ENCODE measurements at places on chromosomes 5 and 9.

- no peak for DNase-seq
These were observed 39.2 kb downstream of the YIPF5 start for GRCh38 chr5:144131261-144131660.

GRCh38 chr5:104344809-104345208 is 782.2 kb upstream of the NUDT12 start:
- no peak for DNase-seq

GRCh38 chr5:163544836-163545235 is 39.4 kb downstream of the MAT2B start:
- DNase-seq, result no peak

- no peak for DNase-seq
These were observed 14.1 kb downstream of the SH3TC2 start for GRCh38 chr5:149048811-149049210.

DNA sequence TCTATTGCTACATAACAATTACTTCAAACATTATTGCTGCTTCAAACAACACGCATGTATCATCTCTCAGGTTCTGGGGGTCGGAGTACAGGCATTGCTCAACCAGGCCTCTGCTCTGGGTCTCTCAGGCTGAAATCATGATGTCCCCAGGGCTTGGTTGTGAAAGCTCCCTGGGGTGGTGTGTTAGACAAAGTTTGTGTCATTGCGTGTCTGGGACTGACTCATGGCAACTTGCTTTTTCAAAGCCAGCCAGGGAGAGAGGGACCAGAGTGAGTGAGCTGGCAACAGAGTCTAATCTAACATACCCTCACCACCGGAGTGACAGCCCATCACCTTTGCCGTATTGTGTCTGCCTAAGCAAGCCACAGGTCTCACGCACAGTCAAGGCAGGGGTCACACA is 259.2 kb upstream of the NFIL3 start:
- no peak for DNase-seq

DNA sequence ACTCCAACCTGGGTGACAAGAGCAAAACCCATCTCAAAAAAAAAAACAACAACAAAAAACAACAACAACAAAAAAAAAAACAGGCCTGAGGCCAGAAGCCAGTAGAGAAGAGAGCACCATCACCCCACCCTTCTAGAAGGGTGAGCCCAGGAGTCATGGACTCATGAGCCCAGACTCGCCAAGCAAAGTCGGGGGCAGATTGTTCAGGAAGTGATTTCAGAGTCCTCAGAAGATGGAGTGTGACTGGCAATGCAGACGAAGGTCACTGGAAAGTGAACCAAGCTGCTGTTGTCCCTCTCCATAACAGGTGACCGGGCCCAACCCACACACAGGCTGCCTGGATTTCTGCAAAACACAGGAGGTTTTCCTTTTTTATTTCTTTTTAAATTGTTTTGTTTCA is 9.0 kb upstream of the WDR38 start:
- DNase-seq, result no peak

DNA sequence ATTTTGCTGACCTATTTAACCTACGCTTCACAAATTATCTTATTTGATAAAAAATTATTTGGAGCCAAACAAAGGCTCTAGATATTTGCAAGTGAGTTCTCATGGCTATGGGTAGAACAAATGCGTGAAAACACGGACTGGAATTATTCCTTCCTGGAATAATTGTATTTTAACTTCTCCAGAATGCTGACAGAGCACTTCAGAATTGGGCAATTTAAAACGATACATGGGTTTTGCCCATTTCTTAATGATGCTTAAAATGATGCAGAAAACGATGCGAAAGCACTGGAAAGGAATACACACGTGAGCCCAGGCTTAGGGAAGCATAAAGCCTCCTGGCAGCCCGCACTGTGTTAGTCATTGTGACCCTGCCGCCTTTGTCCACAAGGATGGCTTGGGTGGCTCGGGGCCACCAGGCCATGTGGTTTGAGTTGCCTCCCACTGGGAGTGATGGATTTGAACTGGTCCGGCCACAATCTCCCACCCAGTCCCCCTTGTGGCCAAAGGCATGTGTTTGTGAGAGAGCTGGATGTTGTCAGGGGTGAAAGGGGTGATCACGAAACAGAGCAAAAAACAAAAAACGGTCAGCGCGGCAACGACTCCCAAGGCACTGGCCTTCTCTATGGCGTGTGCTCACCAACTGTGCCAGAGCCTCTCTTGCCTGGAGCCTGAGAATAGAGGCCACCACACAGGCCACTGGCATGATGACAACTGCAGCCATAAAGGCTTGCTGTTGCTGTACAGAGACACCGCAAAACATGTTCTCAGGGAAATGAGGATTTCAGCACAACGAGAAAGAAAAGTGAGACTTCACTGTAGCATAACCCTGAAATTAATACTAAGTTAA is 234.2 kb upstream of the ADAMTS16 start:
- DNase-seq, result no peak

DNA sequence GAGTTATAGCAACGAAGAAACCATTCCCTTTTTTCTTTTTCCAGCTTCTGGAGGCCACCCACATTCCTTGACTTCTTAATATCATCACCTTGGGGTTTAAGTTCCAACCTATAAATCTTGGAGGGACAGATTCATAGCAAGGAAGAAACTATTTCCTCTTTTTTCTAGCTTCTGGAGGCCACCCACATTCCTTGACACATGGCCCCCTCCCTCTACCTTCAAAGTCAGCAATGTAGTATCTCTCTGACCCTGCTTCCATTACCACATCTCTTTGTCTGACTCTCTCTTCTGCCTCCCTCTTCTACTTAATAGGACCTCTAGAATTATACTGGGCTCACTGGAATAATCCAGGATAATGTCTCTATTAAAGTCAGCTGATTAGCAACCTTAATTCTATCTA is 34.7 kb upstream of the SHISAL2B start:
- no peak for DNase-seq

Data from stimulated activated CD8-positive, alpha-beta memory T cell treated with anti-CD3 and anti-CD28 coated beads, Interleukin-4, amount 100 ng/mL, for 4 hours (primary cell).